ENCODE measurements at places on chromosomes 5 and 9.

DNA sequence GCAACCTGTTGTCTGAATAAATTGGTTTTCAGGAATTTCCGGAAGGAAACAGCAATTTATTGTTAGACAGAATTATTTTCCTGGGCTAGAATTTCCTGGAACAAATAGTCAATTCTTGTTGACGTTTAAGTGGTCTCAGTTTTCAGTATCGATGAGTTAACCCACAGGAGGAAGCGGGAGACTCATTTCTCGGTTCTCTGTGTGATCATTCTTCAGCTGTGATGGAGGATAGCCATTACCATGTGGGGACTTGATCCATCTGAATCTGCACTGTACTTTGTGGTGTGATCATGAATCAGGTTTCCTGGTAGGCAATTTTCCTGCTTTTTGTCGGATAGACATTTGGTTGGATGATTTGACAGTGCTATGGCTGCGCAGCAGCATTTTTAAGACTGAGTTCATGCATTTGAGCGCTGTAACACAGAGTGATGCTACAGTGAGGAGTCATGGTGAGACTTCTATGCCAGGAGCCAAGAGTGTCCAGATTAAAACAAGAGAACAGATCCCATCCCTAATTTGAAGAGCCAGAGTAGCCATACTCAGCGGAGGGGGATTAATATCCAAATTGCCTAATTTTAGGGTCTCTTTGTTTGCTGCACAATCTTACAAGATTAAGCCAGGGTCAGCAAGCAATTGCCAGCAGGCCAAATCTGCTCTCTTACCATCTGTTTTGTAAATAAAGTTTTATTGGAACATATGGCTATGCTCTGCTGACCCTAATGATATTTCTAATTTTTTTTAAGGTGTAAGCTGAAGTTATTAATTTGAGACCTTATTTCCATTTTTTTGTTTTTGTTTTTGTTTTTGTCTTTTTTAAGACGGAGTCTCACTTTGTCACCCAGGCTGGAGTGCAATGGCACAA, 355.9 kb downstream of the RAB3C start:
- DNase-seq, result no peak

DNA sequence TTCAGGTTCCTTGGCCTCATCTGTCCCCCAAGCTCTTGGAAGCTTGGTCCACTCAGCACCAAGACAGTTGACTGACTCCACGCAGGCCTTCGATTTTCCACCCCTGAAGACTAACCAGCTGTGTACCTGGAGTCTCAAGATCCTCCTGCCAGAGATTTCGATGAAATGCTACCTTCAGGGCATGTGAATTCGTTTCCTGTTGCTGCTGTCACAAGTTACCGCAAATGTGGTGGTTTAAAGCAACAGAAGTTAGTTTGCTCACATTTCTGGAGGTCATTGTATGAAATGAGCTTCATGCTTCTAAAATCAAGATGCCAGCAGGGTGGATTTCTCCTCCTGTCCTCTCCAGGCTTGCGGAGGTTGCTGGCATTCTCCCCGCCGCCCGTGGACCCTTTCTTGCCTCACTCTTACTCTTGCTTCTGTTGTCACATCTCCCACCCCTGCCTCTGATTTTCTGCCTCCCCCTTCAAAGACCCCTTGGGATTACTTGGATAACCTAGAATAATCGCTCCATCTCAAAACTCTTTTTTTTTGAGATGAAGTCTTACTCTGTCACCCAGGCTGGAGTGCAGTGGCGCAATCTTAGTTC, 27.6 kb upstream of the RETREG1 start:
- no peak for DNase-seq

DNA sequence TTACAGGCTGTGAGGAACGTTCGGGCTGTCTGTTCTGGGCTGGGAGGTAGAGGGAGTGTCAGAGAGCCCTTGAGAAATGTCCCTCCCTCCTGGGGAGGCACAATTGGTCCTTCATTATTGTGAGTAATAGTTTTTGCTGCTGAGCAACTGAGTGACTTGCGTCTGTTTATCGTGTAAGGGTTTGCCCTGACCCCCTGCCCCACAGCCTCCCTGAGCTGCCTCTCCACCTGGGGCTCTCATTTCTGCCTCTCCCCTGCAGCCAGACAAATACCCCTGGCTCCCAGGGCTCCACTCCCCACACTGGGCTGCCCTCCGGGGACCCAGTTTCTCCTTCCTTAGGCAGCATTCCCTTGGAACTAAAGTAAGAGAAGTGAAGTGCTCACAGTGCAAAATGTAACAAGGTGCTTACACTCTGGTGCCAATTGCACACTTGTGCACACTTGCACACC, 174.9 kb upstream of the MVB12B start:
- no peak for DNase-seq

DNA sequence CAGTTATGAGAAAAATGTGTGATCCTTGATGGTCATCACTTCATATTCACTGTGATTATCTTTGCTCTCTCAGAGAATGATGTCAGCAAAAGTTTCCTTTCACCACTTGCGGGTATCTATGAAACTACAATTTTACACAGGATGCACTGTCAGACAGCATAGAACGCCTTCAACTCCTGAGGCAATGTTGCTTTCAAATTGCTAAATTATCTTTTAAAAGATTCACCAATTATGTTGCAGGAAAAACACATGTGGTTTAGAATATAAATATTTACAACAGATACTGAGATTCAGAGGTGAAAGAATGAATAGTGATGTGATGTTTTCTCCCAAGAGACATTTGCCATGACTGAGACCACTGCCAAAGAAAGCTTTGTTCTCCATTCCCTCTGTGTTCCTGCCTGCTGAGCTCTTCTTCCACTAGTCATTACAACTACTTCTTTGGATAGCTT, 879.8 kb upstream of the DMAC1 start:
- no peak for DNase-seq

GRCh38 chr5:179331591-179332375, 13.5 kb downstream of the ADAMTS2 start:
- DNase-seq, result no peak

- DNase-seq, result no peak
Observed at GRCh38 chr5:154189256-154189818, 1.2 kb upstream of the GALNT10 start.

DNA sequence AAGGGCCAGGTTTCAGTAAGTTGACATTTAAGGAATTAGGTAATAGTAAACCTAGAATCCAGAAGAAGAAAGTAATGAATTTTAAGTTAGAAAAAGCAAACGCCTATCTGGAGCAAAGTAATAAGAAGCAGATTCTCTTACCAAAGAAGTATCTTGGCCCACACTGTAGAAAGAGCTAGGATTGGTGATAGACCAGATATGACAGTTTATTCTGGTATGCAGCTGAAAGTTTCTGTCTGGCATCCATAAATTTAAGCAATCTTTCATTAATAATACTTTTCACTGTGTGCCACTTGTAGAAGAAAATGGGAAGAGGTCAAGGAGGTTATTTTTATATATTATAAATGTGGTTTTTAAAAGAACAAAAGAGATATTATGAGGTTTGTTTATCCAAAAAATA, 3.0 kb downstream of the RECK start:
- no peak for DNase-seq

- peak; percentile 4 for DNase-seq
Observed at GRCh38 chr5:110441035-110441434, 285.4 kb downstream of the TMEM232 start.

DNA sequence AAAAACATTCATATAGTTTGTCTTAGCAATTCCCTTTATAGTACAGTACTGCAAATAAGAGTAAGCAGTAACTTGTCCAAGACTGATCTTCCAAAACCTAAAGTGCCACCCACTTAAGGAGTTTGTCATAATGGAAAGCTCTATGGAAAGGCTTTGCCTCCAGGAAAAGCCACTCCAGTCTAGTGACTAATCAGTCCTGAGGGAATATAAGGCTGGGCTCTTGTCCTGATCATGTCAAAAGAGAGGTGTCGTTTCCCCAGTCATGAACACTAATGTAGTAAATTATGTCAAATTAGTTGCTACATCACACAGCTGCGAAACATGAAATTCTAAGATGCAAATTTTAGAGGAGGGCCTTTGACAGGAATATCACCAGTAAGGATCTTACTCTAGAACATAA, 271.6 kb downstream of the GABRB2 start:
- DNase-seq, result no peak

- DNase-seq, result peak; percentile 45
Observed at GRCh38 chr5:154162539-154163151, 27.9 kb upstream of the GALNT10 start.

- DNase-seq, result no peak
Observed at GRCh38 chr5:24183981-24184380, 460.8 kb downstream of the CDH10 start.

GRCh38 chr5:132479111-132479951, 11.2 kb downstream of the IRF1 start:
- DNase-seq, result no peak

DNA sequence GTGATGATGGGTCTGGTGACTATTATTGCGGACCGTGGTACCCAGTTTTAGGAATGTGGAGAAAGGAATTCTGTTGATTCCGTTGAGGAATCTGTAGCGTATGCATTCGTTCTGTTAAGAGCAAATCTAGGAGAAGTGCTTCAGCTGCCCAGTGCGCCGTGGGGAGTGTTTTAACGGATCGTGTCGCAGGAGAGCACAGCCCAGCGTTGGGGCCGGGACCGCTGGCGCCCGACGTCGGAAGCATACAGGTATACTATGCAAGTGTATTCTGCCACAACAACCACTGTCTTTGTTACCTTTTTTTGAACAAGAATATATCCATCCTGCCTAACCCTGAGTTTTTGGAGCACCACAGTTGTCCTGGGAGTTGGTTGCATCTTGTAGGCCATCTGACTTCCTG, 42.7 kb downstream of the TENT4A start:
- no peak for DNase-seq

- no peak for DNase-seq
Observed at GRCh38 chr9:120152295-120152694, 427.7 kb downstream of the CDK5RAP2 start.

DNA sequence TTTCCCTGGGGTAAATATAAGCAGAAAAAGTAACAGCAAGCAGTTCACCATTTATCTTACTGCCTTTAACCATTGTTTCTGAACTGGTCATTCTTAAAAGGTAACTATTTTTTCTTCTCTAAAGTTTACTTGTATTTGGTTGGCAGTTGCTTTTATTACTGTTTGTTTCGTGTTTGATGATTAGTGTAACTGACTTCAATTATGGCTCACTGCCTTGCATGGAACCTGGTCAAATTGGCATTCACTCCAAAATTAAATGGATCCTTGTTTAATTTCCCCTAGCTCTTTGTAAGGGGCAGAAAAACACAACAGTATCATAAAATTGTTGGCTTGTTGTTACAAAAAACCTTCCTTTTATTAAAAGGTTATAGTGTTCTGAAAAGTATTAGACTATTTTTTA, 1723.9 kb upstream of the CDH6 start:
- DNase-seq, result no peak

DNA sequence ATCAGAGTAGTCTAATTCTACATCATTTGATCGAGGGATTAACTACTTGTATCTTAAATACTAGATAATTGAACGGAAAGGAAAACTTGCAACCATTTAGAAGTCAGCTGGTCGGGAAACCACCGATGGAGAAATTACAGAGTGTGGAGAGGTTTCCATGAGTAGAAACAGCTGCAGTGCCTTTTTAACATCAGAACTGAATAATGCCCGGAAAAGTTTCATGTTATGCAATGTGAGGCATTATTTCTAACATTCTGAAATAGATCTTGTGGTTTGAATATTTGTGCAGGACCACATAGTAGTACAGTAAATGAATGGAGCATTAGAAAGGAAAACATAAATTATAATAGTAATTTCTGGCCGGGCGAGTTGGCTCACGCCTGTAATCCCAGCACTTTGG, 88.1 kb upstream of the RNF180 start:
- no peak for DNase-seq

- DNase-seq, result no peak
Observed at GRCh38 chr9:3500044-3500443, 25.8 kb downstream of the RFX3 start.

DNA sequence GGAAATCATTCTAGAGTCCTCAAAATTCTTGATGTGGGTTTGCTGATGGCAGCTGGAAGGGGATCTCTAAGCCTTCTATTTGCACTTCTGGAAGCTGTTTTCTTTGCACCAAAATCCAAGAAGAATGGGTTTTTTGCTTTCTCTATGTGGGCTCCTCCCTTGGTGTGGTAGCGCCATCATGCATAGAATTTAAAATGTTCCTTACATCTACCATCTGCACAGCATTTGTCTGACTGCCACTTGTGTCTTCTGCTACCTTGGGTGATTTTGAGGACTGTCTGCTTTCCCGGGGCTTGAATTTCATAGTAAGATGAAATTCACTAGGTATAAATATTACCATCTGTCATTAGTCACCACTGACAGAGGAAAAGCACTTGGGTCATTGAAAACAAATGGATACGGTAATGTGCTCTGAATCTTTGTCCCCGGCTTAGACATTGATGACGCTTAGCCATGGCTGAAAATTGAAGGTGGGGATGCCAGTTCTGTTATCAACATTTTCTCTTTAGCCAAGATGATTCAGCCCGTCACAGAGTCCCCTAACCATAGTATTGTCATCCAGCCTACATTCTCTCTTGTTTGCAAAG, 30.0 kb downstream of the SNX30 start:
- no peak for DNase-seq

DNA sequence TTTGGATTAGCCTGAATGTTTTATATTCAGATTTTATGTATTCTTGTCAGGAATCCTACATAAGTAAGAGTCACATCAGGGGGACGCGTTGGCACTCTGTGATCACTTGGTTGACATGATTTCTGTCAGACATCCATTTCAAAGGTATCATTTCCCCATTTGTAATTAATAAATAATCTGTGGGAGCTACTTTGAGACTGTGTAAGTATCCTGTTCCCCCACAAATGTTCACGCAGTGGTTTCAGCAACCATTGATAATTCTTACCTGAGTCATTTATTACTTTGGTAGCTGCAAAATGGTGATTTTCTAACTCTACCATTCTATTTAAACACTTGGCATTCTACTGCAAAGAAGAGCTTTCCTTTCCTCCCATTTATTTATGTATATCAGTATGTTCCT, 56.9 kb upstream of the TBC1D2 start:
- no peak for DNase-seq

DNA sequence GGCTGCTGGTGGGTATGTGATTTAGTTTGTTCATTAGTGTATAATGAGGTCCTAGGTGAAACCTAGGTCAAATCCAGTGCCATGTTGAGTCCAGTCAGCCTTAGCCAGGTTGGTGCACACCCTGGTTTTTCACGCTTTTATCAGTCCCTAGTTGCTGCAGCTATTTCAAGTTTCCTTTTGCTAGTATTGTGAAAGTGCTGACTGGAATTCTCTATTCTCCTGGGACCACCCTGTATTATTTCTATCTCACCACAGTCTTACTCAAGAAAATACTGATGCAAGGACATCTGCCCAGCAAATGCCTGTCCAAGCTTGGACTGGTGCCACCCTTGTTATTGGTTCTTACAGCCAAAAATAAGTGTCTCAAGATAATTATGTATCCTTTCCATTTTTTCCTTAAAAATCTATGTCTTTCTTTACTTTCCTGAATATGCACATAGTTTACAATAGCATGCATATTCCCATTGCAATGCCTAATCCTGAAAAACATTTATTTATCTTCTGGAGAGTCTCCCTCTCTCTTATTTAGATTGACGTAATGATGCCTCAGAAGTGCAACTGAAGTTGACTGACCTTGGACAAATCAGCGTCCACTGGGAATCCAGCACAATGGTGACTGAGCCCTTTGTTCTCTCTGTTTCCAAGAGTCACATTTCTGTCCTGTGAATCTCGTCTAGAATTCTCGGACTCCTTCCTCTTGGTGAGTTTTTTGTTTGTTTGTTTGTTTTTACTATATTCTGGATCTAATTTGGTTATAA, 1075.0 kb downstream of the CDH9 start:
- DNase-seq, result no peak

- no peak for DNase-seq
Observed at GRCh38 chr5:142925795-142926194, 155.6 kb downstream of the ARHGAP26 start.
